Urothelium cell line (cell line): ENCODE measurements at places on chromosomes 3 and 15.
A peak's percentile ranks its signal among the peaks of the same experiment; 100 is the strongest.

DNA sequence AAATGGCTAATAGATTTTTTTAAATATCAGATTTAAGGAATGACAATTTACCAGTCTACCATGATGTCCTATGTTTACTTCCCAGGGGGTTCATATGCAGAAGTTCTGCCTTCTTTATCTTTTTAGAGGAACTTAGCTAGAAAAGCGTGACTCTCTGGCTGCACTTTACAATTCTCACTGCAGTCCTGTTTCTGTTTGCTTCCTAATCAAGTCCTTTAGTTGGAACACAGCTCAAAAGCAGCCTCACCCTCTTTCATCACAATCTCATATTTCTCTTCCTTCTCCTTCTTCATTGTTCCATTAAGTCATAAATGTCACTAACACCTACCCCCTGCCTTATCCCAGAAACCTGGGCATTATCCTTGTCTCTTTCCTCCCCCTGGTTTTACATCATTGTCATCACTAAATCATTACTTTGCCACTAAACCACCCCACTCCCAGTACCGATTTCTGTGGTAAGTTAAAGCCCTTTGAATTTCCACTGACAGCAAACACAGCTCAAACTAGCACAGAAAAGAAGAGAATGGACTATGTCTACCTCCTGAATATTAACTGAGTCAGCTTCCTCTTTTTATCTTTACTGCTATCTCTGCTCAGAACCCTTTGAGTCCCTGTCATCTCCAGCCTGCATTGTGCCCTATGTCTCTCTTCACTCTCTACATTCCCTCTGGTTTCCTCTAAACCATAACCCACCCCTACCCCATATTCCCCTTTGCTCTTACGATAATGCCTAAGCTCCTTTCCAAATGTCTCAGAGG, 13.8 kb upstream of the PPP4R2 start:
- no peak for DNase-seq

DNA sequence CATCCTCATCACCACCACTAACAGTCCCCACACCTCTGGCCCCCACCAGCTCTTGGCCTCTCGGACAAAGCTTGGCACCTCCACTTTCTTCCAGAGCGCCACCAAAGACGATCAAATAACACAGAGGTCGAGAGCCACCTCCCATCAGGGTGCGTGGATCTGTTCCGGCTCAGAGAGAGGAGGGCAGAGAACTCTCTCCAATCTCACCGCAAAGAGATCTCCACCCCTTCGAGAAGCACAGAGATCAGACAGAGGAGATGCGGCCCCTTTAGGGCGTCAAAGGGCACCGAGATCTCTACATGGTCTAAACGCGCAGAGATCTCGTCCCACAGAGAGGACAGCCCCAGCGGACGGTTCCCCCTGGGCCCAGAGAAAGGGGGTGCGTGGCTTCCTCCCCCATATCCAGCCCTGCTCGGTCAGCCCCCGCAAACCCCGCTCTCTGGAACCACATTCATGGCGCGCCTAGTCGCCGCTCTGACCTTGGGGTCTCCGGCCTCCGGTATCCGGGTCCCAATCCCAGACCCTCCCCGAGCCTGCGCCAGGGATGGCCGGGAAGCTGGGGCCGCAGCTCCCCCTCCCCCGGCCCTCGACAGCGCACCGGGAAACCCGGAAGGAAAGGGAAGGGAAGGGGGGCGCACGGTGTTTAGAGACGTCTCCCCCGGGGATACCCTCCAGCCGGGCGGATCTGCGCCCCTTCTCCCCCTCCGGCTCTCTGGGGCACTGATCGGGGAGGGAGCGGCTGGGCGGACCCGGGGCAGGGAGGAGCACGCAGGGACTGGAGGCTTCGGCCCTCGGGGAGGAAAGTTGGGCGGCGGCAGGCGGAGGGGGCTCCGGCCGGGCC, 608 bp downstream of the SCN5A start:
- DNase-seq = no peak

GRCh38 chr3:52299247-52299878, 11.7 kb downstream of the GLYCTK start:
- no peak for DNase-seq

GRCh38 chr15:98983334-98983733, 24.3 kb downstream of the PGPEP1L start:
- peak; percentile 84 for DNase-seq

- DNase-seq = no peak
These were observed 447.8 kb upstream of the THBS1 start for GRCh38 chr15:39132954-39133600.

- no peak for DNase-seq
These were observed 47.0 kb downstream of the OSBPL10 start for GRCh38 chr3:31934018-31934417.

DNA sequence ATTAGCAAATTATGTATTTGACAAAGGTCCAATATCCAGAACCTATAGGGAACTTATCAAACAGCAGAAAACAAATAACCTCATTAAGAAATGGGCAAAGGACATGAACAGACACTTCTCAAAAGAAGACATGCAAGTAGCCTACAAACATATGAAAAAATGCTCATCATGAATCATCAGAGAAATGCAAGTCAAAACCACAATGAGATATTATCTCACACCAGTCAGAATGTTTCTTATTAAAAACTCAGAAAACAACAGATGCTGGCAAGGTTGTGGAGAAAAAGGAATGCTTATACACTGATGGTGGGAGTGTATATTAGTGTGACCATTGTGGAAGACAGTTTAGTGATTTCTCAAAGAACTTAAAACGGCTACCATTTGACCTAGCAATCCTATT, 116.1 kb upstream of the CRBN start:
- no peak for DNase-seq

- DNase-seq = no peak
These were observed 68.2 kb downstream of the RAB11A start for GRCh38 chr15:65937476-65937875.

DNA sequence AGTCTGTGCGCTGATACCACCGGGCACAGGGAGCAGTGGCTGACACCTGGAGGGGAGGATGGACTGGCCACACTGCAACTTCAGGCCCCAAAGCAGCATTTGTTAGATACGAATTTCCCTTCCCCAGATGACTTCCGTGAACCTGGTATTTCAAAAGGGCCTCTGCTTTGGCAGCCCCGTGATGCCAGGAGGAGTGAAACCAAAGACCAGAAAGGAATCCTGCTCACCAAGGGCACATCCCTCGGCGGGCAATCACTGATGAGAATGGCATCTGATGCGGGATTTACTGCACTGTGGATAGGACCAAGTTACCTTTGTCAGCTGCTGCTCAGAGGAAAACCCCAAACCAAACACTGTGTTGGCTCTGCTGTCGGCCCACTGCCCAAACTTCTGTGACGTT, 65.5 kb downstream of the WHAMM start:
- no peak for DNase-seq

- no peak for DNase-seq
These were observed 4.5 kb downstream of the THBS1 start for GRCh38 chr15:39585389-39585841.

DNA sequence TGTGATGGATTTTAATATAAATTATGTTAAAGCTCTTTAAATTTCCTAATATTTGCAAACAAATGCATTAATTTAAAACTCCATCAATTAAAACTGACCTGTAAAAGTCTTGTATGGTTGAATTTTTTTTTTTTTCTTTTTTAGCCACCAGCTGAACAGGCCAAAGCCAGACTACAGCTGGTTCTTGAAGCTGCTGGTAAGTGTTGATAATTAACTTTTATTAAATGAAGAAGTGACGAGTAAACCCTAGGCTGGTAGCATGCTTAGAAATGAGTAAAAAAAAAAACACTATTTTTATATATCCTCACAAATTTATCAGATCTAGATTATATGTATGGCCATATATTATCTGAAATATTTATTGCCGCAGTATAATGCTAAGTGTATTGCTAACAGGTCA, 216.3 kb upstream of the MLF1 start:
- DNase-seq = no peak

DNA sequence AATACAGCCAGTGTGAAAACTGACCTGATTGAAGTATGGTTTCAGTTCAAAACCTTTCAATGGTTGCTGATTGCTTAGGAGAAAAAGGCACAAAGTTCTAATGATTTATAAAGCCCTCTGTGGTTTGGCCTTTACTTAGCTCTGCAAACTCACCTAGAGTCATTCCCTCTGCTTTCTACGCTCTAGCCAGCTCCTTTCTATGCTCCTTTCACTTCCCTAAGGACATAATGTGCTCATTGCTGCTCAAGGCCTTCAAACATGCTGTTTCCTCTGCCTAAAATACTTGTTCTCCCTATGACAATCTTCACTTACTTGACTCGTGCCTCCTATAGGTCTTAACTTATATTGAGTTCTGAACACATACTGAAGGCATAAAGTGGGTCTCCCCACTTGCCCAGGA, 19.0 kb downstream of the RPL39L start:
- DNase-seq = no peak

DNA sequence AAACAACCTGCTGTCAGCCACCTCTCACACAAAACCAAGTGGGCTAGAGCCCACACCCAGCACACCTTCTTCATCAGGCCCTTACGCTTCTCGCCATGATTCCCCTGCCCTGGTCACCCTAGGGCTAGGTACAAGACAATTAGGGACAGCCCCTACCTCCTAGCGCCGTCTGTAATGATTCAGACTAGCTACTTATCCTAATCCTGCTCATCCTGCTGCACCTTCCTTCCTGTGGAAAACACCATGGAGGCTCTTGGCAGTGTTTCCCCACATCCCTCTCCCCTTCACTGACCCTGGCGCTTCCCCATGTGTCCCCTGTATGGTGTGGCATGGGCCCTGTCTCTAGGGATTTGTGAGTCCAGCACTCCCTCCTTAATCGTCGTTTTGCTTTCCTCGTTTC, 39.6 kb upstream of the ICE2 start:
- no peak for DNase-seq

DNA sequence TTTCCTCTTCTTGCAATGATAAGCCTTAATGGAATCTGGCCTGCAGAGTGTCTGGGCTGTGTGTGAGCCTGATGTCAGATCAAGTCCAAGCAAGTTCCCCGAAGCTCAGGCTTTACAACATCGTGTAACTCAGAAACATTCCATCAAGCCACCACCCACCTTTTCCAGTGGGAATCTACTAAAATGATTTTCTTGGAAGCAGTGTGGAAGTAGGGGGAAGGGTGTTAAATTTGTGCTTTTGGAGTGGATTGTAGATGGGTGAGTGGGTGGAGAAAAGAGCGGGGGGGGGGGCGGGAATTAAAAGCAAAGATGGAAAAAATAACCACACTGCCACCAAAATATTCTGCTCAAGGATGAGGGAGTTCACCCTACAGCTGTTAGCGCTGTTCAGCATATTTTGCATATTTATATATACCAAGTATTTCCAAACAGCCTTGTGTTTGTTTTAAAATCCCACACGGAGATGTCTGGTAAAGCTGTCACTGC, 53.6 kb downstream of the VGLL3 start:
- peak; percentile 4 for DNase-seq

DNA sequence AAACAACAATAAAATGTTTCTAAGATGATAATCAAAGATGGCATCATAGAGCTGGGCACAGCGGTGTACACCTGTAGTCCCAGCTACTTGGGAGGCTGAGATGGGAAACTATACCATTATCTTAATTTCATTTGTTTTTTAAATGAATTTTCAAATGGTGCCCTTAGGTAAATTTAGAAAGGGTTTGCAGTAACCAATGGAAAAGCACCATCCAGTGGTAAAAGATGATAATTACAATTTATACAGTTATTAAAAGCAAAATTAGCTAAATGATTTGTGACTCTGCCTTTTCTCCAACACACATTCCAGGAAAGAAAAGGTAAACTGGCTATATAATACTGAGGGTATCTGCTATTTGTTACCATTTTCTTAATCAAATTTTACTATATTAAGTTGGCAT, 14.4 kb upstream of the ANKRD28 start:
- DNase-seq = peak; percentile 17

- DNase-seq = no peak
These were observed 48.2 kb downstream of the ATR start for GRCh38 chr3:142530296-142530695.

GRCh38 chr15:34122771-34123183, 20.9 kb downstream of the PGBD4 start:
- peak; percentile 62 for DNase-seq

GRCh38 chr15:59917504-59918157, 86.5 kb upstream of the FOXB1 start:
- peak; percentile 80 for DNase-seq

GRCh38 chr3:127037971-127038446, 55.1 kb downstream of the PLXNA1 start:
- DNase-seq = no peak

DNA sequence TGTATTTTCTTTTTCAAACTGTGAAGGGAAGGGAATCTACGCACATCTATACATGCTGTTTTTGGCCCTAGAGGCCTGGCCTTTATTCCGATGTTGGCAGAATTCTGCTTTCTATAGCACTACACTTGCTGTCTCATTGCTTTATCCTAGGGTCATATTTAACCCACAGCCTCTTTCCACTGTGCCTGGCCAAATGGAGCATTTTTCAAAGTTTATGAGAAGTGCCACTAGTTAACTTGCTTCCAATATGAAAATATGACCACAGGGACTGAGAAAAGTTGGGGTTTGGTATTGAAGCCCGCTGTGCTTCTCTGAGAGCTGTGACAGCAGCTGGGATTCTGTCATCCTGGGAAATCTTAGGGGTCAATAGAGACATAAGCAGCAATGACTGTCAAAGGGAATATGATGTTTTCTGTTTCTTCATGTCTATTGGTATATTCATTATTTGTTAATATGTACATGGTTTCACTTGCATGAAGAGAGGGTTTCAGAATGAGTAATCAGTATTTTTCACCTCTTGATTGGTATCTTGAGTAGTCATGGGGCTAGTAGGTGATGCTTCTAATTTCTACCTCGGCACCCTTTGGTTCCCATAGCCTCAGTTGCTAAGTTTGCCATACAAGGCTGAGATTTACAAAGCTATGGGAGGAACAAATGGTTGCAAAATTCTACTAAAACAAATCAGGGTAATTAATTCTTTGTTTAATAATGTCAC, 275.8 kb upstream of the RBMS3 start:
- no peak for DNase-seq

DNA sequence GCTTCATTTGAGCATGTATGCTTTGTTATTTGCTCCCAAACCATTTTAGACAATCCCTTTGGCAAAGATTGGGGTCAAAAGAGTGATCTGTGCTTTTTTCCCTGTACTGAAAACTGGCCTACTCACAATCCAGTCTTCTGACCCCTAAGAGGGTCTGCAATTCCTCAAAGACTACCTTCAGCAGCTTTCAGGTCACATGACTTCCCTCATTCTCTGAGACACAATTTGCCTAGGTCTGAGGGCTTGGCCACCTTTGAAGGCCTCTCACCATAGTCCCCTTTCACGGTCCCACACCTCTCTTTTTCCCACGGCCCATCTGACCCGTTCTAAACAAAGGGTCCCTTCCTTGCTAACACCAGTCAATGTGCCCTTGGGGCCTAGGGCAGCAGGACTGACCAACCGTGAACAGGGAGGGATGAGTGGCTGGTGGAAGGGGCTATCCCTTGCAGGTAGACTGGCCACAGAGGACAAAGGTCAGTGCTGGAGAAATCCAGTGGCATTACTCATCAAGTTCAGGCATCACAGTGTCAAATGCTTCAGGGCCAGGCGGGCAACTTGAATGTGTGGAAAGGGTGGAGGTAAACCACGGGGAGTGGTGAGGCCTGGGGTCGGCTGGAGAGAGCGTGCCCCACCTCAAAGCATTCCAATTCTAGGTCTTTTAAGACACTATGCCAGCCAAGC, 10.8 kb downstream of the RASL12 start:
- DNase-seq = peak; percentile 62

- no peak for DNase-seq
These were observed 201.6 kb downstream of the PDZRN3 start for GRCh38 chr3:73423116-73423515.

GRCh38 chr3:71974786-71975185, 189.8 kb upstream of the PROK2 start:
- no peak for DNase-seq
